Right kidney (tissue), 9 donors: ENCODE measurements at places on chromosomes 13 and 19.

DNA sequence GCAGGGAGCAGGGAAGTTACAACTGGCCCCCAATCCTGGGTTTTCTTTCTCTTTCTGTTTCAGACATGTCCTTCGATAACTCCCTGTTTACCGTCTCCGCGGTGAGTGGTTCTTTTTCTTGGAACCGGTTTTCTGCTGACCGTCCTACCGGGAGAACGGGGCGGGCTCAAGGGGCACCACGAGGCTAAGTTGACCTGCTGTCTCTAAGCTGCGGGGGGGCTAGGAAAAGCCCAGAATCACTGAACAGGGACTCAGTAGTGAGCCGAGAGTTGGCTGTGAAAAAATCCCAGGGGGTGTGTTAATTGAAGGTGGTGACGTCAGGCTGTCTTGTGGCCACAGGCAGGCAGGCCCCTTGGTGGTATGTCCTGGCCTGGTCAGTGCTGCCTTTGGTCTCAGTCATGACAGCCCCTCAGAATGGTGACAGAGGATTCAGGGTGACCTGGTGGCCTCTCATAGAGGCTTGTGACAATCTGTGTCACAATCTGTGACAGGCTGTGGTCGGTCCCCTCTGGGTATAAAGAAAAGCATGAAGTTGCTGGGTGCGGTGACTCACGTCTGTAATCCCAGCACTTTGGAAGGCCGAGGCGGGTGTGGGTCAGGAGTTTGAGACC is 8.1 kb upstream of the CARM1 start:
- no peak for DNase-seq

- peak; percentile 54 for DNase-seq
Observed at GRCh38 chr19:6226444-6227155, 53.2 kb downstream of the MLLT1 start.

- DNase-seq, result no peak
Observed at GRCh38 chr13:37665420-37665819, 66.9 kb upstream of the POSTN start.

DNA sequence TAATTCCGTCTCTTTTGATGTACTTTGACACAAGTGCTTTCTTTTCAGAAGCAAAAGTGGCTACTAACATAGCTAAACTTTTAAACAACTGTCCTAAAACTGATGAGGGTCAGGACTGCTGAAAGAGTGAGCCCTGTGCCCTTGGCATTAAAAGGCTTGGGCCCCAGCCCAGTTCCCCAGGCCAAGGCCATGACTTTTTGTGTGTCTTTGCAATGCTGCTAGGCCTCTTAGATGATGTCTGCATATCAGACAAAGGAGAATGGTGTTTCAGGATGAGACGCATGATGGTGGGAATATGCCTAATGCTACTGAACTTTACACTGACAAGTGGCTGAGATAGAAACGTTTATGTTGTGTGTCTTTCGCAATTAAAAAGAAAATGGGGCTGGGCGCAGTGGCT is 38.0 kb downstream of the SLC7A9 start:
- no peak for DNase-seq

DNA sequence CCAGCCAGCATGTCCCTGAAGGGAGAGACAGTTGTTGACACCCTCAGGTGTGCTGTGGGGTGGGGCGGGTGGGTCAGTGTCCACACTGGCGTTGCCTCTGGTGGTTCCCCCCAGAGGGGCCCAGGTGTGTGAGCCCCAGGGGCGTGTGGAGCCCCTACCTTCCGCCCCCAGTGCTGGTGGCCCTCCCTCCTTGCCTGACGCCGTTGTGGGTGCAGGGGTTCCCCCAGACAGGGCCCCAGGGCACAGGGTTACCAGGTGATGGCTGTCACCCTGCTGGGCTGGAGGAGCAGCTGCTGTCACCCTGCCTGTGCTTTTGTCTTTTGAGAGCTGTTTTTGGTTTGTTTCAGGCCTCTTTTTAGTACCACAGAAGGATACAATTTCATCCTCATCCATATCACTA is 27.2 kb downstream of the ATP4B start:
- DNase-seq, result no peak

GRCh38 chr19:44808463-44809371 is at the start of gene BCAM:
TSS of gene BCAM (plus strand) at chr19:44809103. CDS start at chr19:44809125, 22 bp downstream.
- DNase-seq, result peak; percentile 85

GRCh38 chr13:74530011-74530410 is 395.8 kb upstream of the KLF12 start:
- DNase-seq, result no peak

DNA sequence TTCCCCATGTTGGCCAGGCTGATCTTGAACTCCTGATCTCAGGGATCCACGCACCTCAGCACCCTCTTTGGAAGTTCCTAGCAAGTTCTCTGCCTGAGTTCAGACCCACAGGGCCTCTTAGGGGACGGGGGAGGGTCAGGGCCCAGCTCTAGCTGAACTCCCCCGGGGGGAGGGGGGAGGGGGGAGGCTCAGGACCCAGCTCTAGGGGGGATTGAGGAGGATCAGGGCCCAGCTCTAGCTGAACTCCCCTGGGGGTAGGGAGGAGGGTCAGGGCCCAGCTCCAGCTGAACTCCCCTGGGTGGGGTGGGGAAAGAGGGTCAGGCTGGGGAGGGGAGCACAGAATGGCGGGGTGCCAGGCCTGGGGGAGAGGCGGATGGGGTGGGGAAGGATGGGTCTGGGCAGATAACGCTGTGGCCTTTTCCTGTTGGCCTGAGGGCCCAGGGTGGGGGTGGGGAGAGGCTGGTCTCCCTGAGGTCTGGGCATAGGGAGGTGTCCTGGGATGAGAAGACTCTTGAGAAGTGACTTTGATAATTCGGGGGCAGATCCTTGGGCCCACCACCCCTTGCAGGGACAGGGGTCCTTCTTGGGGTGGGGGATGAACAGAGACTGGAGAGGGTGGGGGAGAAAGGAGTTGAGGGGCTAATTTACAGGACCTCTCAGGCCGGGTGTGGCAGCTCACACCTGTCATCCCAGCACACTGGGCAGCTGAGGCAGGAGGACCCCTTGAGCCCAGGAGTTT is 5.5 kb upstream of the PTBP1 start:
- DNase-seq, result no peak

- no peak for DNase-seq
Observed at GRCh38 chr19:5093948-5094718, 125.2 kb downstream of the KDM4B start.

- DNase-seq, result no peak
Observed at GRCh38 chr13:78845656-78846365, 186.9 kb upstream of the OBI1 start.

DNA sequence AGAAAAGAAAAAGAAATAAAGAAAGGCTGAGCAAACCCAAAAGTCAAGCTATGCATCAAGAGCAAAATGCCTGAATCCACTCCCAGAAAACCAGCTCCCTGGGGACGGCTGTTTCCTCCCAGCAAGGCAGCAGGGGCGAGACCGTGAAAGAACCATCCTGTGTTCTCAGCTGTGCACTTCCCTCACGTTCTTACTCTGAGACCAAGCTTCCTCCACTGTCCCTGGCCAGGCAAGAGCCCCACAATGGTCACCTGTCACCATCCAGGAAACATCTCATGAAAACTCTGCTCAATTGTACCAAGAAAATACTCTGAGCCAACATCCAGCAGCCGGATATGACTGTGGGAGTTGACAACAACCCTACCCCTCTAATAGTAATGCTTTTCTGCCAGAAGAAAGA is 22.9 kb downstream of the RAB20 start:
- no peak for DNase-seq

GRCh38 chr13:110216398-110217041 is 90.4 kb downstream of the COL4A1 start:
- DNase-seq, result no peak

DNA sequence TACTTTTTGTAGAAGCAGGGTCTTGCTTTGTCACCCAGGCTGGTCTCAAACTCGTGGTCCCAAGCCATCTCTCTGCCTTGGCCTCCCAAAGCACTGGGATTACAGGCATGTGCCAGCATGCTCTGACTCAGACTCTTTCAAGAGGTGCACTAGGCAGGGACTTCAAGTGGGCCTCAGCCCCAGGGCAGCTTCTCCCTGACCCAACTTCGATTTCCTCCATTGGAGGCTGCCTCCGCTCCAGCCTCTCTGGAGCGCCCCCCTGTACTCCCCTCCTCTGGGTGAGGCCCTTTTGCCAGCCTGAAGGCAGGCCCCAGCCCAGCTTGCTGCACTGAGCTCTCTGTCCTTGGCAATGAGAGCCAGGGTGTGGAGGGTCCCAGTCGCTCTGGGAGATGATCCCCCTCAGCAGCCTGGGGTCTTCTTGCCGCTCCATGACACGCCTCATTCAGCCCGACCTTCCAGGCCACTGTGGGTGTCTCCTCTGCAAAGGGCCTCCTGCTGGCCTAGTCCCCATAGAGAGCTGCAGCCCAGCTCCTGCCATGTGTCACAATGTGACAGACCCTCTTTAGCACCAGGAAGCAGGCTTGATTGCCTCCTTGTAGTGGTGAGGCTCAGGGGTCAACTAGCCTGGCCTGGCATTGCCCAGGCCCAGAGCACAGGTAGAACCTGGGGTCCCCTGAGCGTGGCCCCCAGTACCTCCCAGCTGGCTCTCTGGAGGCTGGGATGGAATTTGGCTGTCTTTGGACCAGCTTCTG is 16.4 kb downstream of the CARM1 start:
- no peak for DNase-seq

- DNase-seq, result no peak
Observed at GRCh38 chr13:65966991-65967451, 1263.1 kb downstream of the PCDH9 start.

DNA sequence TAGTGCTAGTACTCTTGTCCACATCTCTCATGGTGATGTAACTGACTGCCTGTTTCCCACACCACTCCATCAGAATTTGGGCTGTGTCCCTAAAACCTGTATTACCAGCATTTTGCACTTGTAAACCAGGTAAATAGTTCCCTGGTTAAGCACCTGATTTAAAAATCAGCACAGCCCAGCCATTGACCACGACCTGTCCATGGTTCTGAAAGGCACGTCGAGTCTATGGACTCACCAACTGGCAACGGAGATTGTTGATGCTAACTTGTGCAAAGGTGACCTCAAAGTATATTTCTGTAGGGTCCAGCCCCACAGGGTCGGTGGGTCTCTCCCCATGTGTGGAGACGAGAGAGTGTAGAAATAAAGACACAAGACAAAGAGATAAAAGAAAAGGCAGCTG is 46.7 kb upstream of the ZNF835 start:
- DNase-seq, result no peak

- DNase-seq, result no peak
Observed at GRCh38 chr13:100315522-100315921, 226.6 kb downstream of the PCCA start.

DNA sequence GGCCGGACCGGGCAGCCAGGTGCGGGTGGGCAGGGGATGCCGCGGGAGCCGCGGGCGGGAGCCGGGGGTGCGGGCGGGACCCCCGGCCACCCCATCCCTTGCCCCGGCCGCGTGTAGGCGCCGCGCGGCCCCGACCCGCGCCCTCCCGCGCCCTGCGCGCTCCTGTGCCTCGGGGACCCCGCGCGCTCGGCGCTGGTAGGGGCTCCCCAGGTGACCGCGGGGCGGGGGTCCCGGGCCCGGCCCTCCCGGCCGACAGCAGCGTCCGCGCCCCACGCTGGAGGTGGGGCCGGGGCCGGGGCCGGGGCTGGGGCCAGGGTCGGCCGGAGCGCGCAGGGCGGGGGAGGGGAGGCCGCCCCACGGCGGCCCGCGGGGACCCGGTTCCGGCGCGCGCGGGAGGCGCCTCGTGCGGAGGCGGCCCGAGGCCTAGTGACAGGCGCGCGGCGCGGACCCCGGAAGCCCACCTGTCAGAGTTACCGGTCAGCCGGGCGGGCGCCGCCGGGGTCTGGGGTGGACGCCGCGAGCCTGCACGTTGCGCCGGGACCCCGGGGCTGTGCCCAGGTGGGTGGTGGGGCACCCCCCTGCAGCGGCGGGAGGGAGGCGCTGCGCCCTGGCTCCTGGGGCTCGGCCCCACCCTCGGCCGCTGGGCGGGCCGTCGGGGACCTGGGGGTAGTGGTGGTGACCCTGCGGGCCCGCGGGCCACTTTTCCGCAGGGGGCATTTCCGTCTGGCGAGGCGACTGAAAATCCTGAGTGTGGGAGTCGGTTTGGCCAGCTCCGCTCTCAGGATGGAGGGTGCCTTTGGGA is 518 bp downstream of the TFDP1 start:
- DNase-seq, result peak; percentile 56

GRCh38 chr19:1942934-1943555 is 2.1 kb downstream of the CSNK1G2 start:
- peak; percentile 27 for DNase-seq

GRCh38 chr19:41958367-41959055 is 610 bp downstream of the RABAC1 start:
- DNase-seq, result peak; percentile 82

- DNase-seq, result no peak
Observed at GRCh38 chr19:50401605-50402450, 16.9 kb upstream of the SPIB start.

- DNase-seq, result no peak
Observed at GRCh38 chr19:37583340-37583739, 11.3 kb downstream of the ZNF571 start.

- no peak for DNase-seq
Observed at GRCh38 chr19:55090564-55090963, 14.9 kb downstream of the EPS8L1 start.

GRCh38 chr13:27496536-27497273 is 46.3 kb upstream of the MTIF3 start:
- DNase-seq, result no peak

DNA sequence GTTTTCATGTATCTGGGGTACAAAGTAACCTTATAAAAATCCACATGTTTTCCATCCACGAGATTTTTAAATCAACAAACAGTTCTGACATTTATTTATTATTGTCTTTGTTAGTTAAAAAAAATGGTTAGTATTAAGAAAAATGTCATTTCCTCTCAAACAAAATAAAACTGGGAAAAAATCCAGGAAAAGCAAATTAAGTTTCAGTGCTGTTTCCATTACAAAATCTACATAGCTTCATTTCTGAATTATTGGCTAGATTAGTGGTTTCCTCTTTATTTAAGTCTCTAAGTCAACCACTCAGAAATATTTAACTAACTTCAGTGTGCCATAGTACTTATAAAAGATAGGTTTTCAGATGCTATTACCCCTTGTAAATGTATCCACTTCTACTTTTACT is 49.1 kb downstream of the MZT1 start:
- no peak for DNase-seq

DNA sequence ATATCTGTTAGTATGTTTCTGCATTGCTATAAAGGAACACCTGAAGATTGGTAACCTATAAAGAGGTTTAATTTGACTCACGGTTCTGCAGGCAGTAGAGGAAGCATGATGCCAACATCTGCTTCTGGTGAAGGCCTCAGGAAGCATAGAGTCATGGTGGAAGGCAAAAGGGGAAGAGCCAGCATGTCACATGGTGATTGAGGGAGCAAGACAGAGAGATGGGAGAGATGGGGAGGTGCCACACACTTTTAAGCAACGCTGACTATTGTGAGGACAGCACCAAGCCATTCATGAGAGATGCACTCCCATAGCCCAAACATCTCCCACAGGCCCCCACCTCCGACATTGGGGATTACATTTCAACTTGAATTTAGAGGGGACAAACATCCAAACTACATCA is 32.8 kb downstream of the COG6 start:
- DNase-seq, result no peak

GRCh38 chr13:45826731-45827130 is 24.8 kb downstream of the SIAH3 start:
- DNase-seq, result no peak

GRCh38 chr19:45766869-45767346 is 2.1 kb downstream of the SIX5 start:
- DNase-seq, result no peak

- no peak for DNase-seq
Observed at GRCh38 chr13:30129411-30129810, 177.9 kb downstream of the KATNAL1 start.
